ENCODE measurements at places on chromosomes 11 and 22. TPM values are rescaled to one million over a fixed set of nuclear protein-coding genes. Genes with fewer than 3 reads are reported as not detected.
A peak's percentile ranks its signal among the peaks of the same experiment; 100 is the strongest.

The IGSF9B gene
- total RNA-seq, result 2.0 TPM

- no peak for DNase-seq
These were observed 16.6 kb downstream of the CRELD2 start for GRCh38 chr22:49934891-49935557.

DNA sequence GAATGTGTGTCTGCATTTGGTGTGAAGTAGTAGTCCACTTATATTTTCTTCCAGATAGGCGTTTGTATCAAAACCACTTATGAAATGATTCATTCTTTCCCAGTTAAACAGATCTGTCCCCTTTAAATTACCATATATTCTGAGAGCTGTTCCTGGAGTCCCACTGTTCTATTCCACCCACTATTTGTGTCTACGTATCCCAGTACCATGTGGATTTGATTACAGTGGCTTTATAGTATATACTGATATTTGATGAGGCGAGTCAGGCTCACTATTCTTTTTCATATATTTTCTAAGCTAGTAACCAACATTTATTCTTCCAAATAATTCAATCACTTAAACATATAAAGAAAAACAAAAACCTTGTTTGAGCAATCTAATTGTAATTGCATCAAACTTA lies 81.9 kb upstream of the RASSF10 start:
- no peak for DNase-seq

DNA sequence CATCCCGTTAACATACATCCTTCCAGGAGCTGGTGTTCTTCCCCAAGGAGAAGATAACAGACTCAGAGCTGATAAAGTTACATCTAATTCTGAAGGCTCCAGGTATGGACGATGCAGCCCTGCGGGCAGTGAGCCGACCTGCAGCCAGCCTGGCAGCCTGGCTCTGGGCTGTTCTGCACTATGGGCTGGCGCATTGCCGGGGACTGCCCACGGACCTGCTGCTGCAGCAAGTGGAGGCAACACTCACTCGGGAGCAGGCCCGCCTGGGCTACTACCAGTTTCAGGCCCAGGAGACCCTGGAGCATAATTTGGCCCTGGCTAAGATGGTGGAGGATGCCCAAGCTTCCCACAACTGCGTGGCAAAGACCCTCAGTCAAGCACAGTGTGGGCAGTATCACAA lies 39.7 kb downstream of the RRP8 start:
- DNase-seq, result no peak

The API5 gene
- 151 TPM for total RNA-seq

- no peak for DNase-seq
These were observed 45.8 kb downstream of the PPFIBP2 start for GRCh38 chr11:7559398-7560283.

The MUC5AC gene
- not detected for total RNA-seq

- peak; percentile 68 for DNase-seq
These were observed 12.2 kb downstream of the MRGPRF start for GRCh38 chr11:69000831-69001242.

DNA sequence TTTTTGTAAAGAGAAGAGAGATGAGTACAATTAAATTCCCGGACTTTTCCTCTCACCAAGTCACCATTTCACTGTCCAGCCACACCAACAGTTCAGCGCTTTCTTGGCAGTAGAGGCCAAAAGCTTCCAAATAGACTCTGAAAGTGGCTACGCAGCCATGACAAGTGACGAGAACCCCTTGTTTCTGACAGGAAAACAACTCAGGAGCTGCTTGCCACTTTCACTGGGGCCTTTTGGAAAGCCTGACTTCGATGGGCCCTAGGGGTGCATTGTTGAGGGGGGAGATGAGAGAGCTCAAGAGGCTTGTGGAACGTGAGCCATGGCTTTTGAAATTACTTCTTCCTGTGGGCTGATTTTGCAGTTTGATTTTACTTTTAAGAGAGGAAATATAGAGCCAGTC lies 422.1 kb upstream of the FAT3 start:
- DNase-seq, result no peak

- DNase-seq, result no peak
These were observed 65.4 kb downstream of the TP53I11 start for GRCh38 chr11:44885065-44885810.

DNA sequence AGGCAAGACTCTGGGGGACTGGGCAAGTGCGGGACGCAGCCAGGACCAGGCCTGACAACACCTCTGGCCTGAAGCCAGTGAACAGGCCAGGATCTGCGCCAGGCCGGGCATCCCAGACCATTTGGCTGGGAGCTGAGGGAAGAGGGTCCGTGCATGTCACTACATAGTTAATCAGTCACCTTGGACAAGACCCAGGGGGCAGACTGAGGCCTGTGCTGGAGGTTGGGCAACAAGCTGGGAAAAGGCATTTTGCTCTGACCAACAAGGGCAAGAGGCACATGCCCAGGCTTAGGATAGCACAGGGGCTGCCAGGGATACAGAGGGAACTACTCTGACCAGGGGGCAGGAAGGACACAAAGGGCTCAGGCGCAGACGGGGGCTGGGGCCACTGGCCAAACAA lies 7.0 kb upstream of the CHADL start:
- DNase-seq, result peak; percentile 19

The CNTF gene
- 1.6 TPM for total RNA-seq

DNA sequence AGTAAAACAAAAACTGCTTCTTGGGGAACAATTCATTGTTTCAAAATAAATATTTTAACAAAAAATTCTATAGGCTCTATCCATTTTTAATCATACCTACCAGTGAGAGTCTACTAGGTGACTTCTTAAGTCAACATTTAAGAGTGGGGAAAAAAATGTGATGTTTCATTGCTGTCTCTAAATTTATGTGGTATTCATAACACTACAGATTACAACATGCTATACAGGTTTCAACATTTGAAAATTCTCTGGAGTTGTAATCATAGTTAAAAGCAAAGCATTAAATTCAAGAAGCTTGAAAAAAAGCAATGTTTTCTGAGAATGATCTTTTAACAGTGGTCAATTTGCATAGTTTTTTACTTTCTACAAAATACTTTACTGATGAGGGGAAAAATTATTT lies 18.3 kb downstream of the SBF2 start:
- no peak for DNase-seq

GRCh38 chr11:38208951-38209350 lies 1610.9 kb upstream of the RAG2 start:
- DNase-seq, result no peak

The EMID1 gene
- 0.35 TPM for total RNA-seq

The DNAJB13 gene
- 0.35 TPM for total RNA-seq

- DNase-seq, result no peak
These were observed 23.8 kb upstream of the TOLLIP start for GRCh38 chr11:1333091-1333772.

GRCh38 chr11:47593934-47594855 lies at the start of gene C1QTNF4:
Gene C1QTNF4 (minus strand): TSS chr11:47594411. CDS start chr11:47590810, 3,601 bp downstream.
- no peak for DNase-seq

DNA sequence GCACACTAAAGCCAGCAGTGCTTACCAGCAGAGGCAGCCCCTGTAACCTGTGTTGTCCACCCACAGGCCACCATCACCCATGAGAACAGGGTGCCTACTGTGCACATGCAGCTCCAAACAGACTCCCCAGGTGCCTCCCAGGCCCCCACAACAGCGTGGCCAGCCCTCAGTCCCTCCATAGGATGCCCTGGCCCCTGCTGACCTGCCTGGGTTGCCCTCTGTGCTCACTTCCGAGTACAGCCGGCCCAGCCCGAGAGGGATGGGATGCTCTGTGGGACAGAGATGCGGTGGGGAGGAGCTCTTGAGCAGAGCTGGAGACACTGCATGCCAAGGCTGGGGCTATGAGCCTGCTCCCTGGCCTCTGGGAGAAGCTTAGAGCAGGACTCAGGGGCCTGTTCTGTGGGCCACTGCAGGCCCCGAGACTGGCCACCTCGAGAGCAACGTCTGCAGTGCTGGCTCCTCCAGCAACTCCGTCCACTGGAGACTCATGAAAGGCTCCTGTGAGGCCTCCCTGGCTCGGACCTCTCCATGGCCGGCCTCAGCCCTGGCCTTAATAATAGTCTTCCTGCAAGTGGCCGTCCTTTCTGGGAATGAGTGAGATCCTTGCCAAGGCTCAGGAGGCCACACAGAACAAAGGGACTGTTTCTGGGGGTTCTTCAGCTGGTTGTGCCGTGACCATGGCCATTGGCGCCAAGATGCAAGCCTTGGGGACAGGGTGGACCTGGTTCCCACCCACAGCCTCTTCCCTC lies 27.0 kb downstream of the FADS2 start:
- no peak for DNase-seq

DNA sequence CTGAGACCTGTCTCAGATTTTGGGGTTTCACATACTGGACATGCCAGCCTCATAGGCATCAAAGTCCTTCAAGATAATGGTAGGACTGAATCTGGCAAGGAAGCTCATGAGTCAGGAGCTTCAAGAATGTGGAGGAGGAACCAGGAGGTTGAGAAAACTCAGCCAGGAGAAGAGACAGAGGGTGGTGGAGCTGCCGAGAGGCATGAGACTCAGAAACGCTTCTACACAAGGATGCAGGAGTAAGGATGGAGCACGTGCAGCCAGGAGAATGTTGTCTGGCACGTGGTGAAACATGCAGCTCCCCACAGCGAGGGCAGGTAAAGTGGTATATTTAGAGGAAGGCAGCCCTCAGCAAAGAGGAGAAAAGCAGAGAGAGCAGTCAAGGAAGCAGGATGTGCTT lies 148.7 kb upstream of the ISX start:
- no peak for DNase-seq

GRCh38 chr11:14308897-14309387 lies 50.0 kb downstream of the RRAS2 start:
- no peak for DNase-seq

- DNase-seq, result no peak
These were observed 20.5 kb upstream of the RBFOX2 start for GRCh38 chr22:36048911-36049677.

DNA sequence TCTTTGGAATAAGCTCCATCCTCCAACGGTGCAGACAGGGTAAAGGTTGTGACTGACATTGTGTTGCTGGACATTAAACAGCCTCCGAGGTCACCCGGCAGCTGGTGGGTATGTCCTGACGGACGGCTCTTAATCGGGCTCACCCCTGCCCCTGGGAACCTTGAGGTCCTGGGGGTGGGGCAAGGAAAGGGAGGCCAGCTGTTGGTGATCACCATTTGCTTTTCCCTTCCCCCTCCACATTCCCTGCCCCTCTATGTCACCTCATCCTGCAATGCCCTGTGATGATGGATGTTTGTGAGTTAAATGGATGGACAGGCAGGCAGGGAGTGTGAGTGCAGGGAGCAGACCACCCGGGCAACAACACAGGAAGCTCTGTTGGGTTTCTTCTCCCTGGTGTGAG lies 26.3 kb downstream of the APLNR start:
- DNase-seq, result no peak

DNA sequence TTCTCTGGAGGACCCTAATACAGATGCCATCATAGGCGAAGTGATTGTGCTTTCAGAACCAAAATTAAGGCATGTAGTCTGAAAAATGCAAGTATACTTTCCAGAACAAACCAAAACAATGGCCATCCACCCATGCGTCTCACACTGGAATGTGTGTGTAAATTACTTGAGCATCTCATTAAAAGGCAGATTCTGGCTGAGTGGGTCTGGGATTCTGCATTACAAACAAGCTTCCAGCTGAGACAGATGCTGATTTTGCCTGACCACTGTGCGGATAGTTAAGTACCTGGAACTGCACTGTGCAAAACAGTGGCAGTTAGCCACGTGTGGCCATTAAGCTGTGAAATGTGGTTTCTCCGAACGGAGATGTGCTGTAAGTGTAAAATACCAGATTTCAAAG lies 26.2 kb downstream of the RRP7A start:
- DNase-seq, result peak; percentile 16

GRCh38 chr11:115659061-115659963 lies 155.1 kb upstream of the CADM1 start:
- DNase-seq, result peak; percentile 35

- no peak for DNase-seq
These were observed 9.5 kb downstream of the SNAP29 start for GRCh38 chr22:20868025-20868962.

The CYTH4 gene
- not detected for total RNA-seq

The ADORA2A gene
- total RNA-seq, result 0.80 TPM

The DKK3 gene
- total RNA-seq, result 274 TPM

The CSRP3 gene
- not detected for total RNA-seq

The FAM83F gene
- 4.6 TPM for total RNA-seq

- DNase-seq, result peak; percentile 23
These were observed 3.5 kb upstream of the KRTAP5-6 start for GRCh38 chr11:1693327-1694063.

The TXNRD2 gene
- 15.0 TPM for total RNA-seq

- no peak for DNase-seq
These were observed 97.1 kb downstream of the MPPED2 start for GRCh38 chr11:30489076-30489475.

The RIBC2 gene
- total RNA-seq, result 0.30 TPM

DNA sequence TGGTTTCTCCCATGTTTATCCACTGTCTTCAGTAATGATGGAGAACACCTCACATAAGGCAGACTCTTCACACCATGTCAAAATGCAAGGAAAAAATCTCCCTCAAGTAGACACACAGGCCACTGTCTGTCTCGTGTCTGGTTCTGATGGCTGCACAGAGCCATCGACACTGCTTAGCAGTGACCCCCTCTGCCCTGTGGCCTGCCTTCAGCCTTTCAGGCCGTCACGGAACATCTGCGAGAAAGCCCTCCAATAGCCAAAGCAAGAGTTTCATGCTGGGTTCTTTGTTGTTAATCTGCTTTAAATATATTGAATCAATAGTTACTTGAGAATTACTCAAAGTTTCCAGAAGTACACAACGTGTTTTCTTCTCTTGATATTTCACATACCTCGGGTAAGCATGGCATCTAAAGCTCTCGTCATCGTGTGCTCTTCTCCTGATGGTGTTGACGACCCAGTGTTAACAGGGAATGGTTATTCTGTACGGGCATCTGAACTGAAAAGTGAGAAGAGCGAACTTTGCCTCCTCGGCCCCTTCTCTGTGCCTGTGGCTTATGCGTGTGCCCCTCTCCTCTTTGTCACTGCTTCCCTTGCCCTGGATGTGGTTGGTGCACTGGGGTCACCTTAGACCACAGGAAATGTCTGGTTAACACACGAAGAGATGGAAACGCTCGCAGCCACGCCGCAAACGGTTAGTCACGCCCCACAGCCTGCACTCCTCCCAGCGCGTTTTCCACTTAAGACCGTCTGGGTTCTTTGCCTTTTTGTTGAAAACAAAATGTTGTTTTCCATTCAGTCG lies 33.4 kb upstream of the CTTN start:
- DNase-seq, result no peak

The INPP5J gene
- 0.87 TPM for total RNA-seq

The GGT5 gene
- 0.10 TPM for total RNA-seq

The RFPL3 gene
- total RNA-seq, result not detected

DNA sequence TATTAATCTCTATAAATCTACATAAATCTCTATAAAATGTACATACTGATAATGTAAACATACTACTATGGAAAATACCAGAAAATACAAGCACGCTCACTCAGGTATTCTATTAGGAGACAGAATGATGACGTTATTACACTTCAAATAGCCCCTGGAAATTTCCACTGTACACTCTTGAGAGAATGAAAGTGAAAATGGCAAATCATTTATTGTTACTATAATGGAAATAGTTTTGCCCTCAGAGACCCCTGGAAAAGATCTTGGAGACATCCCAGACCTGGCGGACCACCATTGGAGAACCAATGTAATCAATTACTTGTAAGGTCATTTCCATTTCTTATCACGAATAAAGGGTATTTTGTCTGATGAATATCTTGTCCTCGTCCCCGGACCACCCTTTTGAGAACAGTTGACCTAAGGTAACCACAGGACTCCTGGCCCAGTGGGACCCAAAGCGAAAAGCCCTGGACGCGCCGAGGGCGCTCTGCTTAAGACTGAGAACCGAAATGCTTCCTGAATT lies 509 bp upstream of the PRRG4 start:
- DNase-seq, result peak; percentile 57

- peak; percentile 99 for DNase-seq
These were observed 71.5 kb downstream of the CYTH4 start for GRCh38 chr22:37353839-37354238.

The TMPRSS4 gene
- 2.4 TPM for total RNA-seq
